NCI-H1436 (cell line): ENCODE measurements at places on chromosomes 7 and 10.
A peak's percentile ranks its signal among the peaks of the same experiment; 100 is the strongest.

DNA sequence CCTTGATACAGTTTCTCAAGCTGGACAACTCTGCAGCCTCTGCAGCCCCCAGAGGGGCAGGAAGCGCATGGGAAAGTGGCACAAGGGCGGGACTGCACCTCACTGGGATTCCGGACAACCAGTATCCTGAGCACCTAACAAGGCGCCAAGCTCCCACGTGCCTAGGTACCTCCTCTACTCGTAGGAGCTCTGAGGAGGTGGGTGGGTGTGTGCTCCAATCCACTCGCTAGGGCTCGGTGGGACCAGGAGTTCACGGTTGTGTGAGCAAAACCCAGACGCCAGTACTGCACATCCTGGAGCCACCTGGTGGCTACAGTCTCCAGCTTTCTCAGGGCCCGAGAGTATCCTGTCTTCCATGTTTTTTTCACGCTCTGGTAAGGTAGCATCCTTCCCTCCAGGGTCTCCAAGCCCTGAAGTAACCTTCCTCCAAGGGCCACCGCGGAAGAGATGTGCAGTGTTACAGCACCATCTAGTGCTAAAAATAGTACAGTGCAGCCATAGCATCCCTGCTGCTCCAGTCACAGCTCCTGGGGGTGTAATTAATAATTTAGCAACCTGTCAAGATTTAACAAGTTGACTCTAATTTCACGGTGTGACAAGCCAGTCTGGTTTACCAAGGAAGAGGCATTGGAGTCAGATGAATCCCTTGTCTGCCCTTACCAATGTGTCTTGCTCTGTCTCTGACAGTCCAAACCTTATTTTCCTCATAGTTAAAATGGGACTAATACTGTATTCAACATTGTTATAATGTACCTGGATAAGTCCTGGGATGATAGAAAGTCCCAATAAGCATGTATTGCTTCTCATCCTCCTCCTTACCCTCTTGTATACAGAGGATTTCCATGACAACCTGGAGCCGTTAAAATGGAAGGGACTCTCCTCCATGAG, 70.4 kb downstream of the HERPUD2 start:
- peak; percentile 11 for DNase-seq

GRCh38 chr7:132557489-132558044, 18.7 kb downstream of the PLXNA4 start:
- DNase-seq = no peak

DNA sequence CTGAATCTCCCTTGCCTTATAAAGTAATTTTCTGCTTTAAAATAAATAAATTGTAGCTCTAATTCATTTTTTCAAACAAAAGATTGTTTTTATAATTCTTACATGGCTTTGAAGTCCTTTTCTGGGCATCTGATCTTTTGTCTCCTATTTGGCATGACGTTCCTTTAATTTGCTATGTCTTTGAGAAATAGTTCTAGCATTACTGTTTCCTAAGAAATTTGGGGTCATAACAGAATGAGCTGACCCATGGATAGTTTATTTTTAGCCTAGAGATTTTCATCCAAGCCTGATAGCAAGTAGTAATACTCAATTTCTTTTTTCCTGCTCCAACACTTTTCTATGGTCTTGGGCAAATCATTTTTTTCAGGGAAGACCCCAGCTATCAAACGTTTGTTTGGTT, 31.4 kb downstream of the CCDC71L start:
- DNase-seq = no peak

GRCh38 chr7:92498557-92498956, 20.8 kb upstream of the ERVW-1 start:
- DNase-seq = no peak

DNA sequence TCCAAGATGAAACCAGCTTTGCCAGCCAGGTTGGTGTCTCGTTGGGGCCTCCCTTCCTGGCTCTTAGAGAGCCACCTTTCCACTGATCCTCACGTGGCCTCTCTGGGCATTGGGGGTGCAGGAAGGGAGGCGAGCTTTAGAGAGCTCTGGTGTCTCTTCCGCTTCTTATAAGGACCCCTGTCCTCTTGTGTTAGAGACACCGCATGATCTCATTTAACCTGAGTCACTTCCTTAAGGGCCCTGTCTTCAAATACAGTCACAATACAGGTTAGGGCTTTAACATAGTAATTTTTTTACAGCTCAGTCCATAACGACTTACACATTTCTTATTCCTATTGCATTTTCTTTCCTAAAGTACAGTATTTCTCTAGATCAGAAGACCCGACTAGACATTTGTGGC, 535.8 kb downstream of the SDK1 start:
- no peak for DNase-seq

DNA sequence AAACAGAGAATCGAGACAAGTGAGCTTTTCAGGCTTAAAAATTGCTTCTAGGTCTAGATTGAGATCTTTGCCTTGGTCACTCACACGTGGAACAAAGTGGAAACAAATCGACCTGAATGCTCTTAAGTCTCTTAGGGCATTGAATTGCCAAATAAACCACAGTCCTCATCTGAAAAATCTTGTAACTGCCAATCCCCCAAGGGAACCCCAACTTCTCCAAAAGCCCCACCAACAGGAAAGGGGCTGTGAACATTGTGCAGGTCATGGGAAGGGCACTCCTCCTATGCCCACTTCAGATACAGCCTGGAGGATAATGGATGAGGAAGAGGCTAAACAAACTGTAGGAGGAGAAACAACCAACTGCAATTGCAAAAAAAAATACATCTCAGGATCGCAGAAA, 91.3 kb downstream of the DGKI start:
- no peak for DNase-seq

GRCh38 chr7:105345725-105346124, 43.0 kb downstream of the SRPK2 start:
- DNase-seq = no peak

DNA sequence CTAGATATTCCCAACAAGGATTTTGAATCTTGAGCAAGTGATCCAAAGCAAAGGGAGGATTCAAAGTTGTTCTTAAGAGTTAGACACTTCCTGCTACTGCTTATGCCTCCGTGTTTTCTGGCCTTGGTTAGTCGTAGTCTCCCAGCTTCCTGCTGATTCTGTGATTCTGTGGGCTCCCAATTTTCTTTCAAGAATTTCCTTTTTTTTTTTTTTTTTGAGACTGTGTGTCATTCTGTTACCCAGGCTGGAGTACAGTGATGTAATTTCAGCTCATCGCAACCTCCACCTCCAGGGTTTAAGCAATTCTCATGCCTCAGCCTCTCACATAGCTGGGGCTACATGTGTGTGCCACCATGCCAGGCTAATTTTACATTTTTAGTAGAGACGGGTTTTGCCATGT, 4.4 kb upstream of the ITGB8 start:
- no peak for DNase-seq

GRCh38 chr10:72460284-72460876, 105.7 kb upstream of the DNAJB12 start:
- no peak for DNase-seq

- no peak for DNase-seq
Measured at GRCh38 chr7:18770822-18771221, 275.3 kb downstream of the HDAC9 start.

GRCh38 chr7:48741545-48741944, 182.8 kb upstream of the CDC14C start:
- no peak for DNase-seq

GRCh38 chr10:124372899-124373298, 45.8 kb downstream of the OAT start:
- no peak for DNase-seq

- DNase-seq = no peak
Measured at GRCh38 chr10:6382081-6382480, 179.3 kb downstream of the PFKFB3 start.

GRCh38 chr7:47827871-47828270, 120.4 kb downstream of the PKD1L1 start:
- no peak for DNase-seq

DNA sequence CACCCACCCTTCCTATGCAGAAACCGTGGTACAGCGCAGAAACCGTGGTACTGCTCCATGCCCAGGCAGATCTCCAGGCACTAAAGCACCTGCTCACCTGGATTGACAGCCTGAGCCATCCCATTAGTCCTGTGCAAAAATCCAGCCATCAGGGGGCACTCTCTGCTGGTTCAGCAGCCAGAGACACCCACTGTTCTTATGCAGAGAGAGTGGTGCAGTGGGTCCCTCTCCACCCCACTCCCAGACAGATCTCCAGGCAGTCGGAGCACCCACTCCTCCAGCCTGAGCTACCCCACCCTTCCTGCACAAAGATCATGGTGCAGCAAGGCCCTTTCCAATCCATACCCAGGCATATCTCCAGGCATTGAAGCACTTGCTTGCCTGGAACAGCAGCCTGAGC, 219.8 kb downstream of the CTNNA3 start:
- no peak for DNase-seq

DNA sequence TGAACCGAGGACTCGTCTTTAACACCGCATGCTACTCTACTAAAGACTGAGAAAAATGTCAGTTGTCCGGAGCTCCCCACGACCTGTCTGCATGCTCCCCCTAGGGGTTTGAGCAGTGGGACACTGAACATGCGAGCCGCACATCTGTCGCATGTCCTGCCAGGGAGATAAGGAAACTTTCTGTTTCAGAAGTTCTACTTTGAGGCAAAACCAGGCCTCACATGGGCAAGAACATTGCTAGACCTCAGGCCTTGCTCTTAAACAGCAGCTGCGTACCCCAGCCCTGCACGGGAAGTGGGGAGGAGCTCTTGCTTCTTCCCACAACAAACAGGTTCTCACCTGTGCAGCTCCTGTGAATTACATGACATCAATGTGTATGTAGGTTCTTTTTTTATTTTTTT, 30.3 kb upstream of the HERPUD2 start:
- no peak for DNase-seq

GRCh38 chr10:75857269-75857846, 425.9 kb downstream of the LRMDA start:
- no peak for DNase-seq

- DNase-seq = no peak
Measured at GRCh38 chr7:73971322-73971703, 56.7 kb upstream of the ELN start.

DNA sequence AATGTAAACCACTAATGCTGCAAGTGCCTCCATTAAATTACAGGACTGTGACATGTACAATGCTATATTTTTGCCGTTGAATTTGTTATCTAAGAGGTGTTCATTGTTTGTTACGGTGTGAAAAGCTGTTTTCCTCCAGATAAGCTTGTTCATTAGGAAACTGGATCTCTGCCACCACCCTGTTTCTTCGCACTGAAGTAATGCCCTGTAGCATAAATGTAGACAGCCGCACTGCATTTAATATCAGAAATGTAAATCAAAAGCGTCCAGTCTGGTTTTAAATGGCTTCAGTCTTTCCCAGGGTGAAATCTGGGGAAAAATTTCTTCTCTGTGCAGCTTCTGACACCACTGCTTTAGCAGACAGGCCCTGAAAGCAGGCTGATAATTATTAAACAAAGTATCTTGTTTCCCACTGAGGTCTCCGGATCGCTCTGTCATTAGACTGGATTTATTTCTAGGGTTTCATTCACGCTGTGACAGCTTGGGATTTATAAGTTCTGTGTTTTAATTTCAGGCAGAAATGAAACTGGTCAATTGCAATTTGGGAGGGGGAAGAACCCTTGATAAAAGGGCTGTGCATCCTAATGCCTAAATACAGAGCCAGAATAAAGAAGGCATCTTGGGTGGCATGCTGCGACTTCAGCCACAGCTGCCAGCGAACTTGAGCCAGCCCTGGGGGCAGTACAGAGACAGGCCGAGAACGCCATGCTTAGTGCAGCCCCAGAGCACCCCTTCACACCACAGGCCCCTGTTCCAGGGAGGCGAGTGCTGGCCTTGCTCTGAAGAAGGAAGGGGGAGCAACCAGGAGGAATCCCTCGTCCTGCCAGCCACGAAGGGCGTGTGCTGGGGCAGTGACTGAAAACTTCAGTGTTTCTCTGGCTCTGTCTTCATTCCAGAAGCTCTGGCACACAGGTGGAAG, 547.7 kb upstream of the GALNT17 start:
- DNase-seq = no peak

- no peak for DNase-seq
Measured at GRCh38 chr10:113473851-113474250, 79.0 kb upstream of the HABP2 start.

DNA sequence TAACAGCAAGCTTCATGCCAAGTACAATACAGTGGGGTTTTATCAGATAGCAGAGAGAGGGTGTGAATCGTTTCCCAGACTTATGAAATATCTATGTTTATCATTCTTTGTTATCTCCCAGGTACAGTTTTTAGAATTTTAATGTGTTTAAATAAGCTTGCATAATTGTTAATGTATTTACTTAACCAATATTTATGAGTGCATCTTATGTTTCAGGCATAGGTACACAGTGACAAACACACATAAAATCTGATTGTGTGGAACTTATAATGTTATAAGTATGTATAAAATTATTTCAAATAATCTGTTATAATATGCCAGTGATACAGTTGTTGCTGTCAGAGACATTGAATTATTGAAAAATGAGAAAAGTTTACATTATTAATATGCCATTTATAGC, 1011.4 kb upstream of the C7orf33 start:
- no peak for DNase-seq

GRCh38 chr10:101693651-101693977, 1.4 kb downstream of the FBXW4 start:
- DNase-seq = no peak

GRCh38 chr7:39712751-39713150, 89.4 kb downstream of the RALA start:
- no peak for DNase-seq

- DNase-seq = no peak
Measured at GRCh38 chr7:45187089-45187945, 29.7 kb downstream of the RAMP3 start.

DNA sequence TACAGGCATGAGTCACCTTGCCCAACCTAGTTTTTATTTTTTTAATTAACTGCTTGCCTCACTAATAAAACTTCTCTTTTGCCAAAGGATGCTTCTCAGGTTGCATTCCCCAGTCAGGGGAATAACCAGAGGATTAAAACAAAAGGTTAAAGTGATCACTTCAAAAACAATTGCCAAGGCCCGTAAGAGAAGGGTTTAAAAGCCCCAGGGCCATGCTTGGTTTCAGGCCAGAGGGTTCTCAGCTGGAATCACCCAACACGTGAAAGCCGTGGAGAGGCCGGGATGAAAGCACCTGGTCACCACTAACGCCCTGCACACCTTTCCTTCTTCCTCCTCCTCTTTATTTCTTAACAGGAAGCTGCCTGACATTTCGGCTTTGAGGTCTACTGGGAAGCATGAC, 587.5 kb downstream of the PTPRN2 start:
- DNase-seq = no peak

- no peak for DNase-seq
Measured at GRCh38 chr10:4006858-4007257, 221.8 kb upstream of the KLF6 start.

DNA sequence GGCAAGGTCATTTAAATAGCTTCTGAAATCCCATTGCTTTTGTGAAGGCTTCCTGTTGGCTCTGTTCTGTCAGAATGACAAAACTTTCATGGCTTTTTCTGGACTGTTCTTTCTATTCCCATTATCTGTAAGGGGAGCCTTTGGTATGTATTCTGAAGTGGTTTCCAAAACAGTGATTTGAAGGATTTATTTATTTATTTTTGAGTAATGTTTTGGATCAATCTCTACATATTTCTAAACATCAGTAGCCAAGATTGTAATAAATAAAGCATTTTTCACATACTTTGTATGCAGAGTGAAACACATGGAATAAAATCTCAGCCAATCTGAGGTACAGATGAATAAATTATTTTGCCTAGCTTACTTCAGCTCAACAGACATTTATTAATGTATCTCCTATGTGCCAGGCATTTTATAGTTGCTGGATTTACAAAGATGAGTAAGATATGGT, 121.1 kb downstream of the BBS9 start:
- no peak for DNase-seq

- no peak for DNase-seq
Measured at GRCh38 chr10:28705472-28705871, 28.2 kb downstream of the BAMBI start.
